ENCODE measurements at places on chromosomes 5 and 9. TPM values are rescaled to one million over a fixed set of nuclear protein-coding genes. Genes with fewer than 3 reads are reported as not detected.

The SLC35A4 gene
- 14.4 TPM for total RNA-seq

The DCAF12 gene
- total RNA-seq = 41.0 TPM

The ST8SIA4 gene
- 10.0 TPM for total RNA-seq

The PCDHGA7 gene
- total RNA-seq = 6.6 TPM

The RIGI gene
- total RNA-seq = 12.2 TPM

The GPR21 gene
- total RNA-seq = 0.50 TPM

The HSPA9 gene
- 236 TPM for total RNA-seq

The PRPF4 gene
- total RNA-seq = 30.6 TPM

The TAF11L10 gene
- not detected for total RNA-seq

The GABRP gene
- total RNA-seq = 0.10 TPM

Data from spinal cord (tissue), 10 donors.